ENCODE measurements at places on chromosomes 2 and 18.

DNA sequence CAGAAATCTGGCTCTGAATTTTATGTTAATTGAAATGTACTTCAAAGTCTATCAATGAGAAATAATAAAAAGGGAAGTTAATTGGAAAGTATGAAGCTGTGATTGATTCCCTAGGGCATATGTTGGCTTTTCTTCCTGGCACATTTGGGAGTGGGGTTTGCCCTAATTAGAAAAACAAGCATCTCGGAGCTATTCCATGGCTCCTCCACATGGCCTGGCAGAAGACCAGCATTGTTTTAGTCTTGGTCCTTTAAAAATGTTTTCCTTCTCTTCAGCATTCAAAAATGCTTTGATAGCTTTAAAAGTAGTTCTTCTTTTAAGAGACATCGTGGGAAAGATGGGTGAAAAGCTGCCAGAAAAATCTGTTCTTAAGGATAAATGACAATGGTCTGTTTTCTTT is 445.5 kb upstream of the PKDCC start:
- DNase-seq: no peak

- no peak for DNase-seq
Measured at GRCh38 chr2:235900631-235901030, 267.6 kb downstream of the GBX2 start.

GRCh38 chr2:232974396-232974795 is 38.7 kb downstream of the NGEF start:
- DNase-seq: no peak

GRCh38 chr2:207180741-207181140 is 15.0 kb upstream of the KLF7 start:
- DNase-seq: no peak

- DNase-seq: no peak
Measured at GRCh38 chr2:187642498-187642897, 88.3 kb upstream of the TFPI start.

GRCh38 chr2:189109921-189110397 is 69.6 kb downstream of the COL5A2 start:
- DNase-seq: no peak

GRCh38 chr2:95296011-95296410 is 1.1 kb upstream of the KCNIP3 start:
- DNase-seq: no peak

- DNase-seq: peak; percentile 43
Measured at GRCh38 chr2:16525265-16525887, 140.3 kb downstream of the CYRIA start.

- no peak for DNase-seq
Measured at GRCh38 chr2:239594019-239594771, 193.4 kb upstream of the HDAC4 start.

Measured in DND-41 (cell line).